ENCODE measurements at places on chromosomes 16 and 17.

DNA sequence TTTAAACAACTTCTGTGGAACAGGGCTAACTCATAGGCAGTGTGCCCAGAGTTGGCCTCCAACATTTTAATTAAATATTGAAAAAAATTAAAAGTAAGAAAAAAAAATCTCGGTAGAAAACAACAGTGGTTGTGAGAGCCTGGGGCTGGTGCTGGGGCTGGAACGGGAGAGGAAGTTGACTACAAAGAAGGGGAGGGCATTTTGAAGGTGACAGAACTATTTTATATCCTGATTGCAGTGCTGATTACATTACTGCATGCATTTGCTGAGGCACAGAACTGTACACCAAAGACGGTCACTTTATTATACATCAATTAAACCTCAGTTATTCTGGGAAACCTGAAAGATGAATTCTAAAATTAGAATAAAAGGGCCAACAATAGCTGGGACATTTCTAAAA is 142.5 kb downstream of the PARN start:
- no peak for DNase-seq

- DNase-seq: no peak
Observed at GRCh38 chr17:6639586-6640535, 650 bp downstream of the KIAA0753 start.

GRCh38 chr17:51486091-51486490 is 225.7 kb downstream of the UTP18 start:
- DNase-seq: no peak

GRCh38 chr16:67606632-67607031 is 38.3 kb upstream of the CARMIL2 start:
- no peak for DNase-seq

- DNase-seq: peak; percentile 29
Observed at GRCh38 chr17:49557312-49558024, 18.2 kb upstream of the NXPH3 start.

Data from D721Med (cell line).